Stimulated activated CD8-positive, alpha-beta memory T cell treated with anti-CD3 and anti-CD28 coated beads, Interleukin-15, amount 100 ng/mL, for 4 hours (primary cell): ENCODE measurements at places on chromosomes 7 and 10.

DNA sequence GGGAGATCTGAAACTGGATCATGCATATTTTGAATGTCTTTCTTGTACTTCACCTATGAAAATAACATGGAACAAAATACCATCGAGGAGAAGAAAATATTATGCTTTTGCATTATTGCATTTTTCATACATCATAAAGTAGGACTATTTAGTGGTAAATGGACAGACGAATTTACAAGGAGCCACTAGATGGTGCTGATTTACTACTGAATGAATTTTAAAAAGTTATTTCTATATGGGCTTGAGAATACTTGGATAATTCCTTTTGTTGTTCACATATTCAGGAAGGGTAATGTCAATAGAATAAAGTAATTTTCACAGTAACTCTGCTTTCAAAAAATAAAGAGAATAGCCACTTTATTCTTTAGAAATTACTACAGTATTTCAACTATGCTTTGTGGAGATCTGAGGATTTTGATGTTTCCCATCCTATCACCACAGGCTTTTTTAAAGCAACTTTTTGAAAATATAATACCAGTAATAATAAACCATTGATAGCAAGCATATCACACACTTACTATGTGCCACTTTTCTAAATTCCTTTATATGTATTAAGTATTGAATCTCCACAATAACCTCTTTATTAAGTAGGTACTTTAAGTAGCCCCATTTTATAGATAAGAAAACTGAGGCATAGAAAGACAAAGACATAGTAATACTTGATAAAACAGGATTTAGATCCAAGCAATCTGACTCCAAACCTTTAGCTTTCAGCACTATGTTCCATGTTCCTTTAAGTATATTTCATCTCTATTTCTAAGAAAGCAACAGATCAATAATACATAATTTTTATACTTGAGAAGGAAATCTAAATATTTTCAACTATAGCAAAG is 38.6 kb downstream of the NEBL start:
- no peak for DNase-seq

- no peak for DNase-seq
Measured at GRCh38 chr7:33410266-33410665, 280.9 kb downstream of the BBS9 start.

- no peak for DNase-seq
Measured at GRCh38 chr7:54978364-54979116, 40.3 kb upstream of the EGFR start.

GRCh38 chr10:88113232-88113631 is 249.8 kb downstream of the PTEN start:
- no peak for DNase-seq

DNA sequence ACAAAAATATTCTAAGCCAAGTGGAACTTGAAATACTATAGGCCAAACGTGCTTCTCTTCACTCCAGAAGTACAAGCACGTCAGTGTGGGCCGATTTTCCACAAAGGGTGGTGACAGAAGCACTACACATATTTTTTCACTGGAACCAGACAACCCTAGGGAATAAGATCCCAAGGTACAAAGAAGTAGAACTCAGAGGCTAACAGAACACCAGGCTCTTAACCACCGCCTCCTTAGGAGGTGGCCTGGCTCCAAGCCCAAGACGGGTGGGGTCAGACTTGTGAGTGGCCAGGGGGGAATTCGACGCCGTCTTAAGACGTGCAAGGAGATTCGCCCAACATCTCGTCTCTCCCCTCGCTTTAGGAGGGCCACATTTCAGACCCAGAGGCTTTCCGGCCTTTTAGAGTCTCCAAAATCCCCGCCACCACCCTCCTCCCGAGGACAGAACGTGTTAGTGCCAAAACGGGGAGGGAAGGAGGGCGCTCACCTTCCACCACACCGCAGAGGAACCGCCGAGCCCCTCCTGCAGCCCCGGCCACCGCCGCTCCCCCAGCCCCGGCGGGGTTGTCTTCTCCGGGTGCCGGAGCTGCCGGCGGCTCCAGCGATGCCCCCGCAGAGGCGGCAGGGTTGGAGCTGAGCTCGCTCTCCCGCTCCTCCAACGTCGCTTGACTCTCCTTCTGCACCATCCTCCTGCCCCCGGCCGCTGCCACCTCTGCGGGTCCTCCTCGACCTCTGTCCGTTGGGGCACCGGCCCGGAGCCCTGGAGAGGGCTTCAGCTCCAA is 716 bp downstream of the OGA start:
- no peak for DNase-seq

DNA sequence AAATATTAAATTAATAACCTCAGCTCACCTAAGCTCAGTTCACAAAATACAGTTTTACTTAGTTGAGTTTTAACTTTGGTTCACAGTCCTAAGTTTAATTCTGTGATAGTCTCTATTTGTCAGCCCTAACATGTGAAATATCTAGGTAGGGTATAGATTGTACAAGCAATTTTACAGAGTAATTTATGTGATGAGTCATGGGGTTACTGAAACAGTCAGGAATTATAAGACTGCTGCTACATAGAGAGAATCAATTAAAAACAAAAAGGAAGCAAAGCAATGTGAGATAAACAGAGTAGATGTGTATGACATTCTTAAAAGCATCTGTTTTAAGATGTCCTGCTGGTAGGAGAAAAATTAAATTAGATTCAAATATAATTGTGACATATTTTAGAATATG is 1018.2 kb upstream of the KCND2 start:
- DNase-seq: no peak

DNA sequence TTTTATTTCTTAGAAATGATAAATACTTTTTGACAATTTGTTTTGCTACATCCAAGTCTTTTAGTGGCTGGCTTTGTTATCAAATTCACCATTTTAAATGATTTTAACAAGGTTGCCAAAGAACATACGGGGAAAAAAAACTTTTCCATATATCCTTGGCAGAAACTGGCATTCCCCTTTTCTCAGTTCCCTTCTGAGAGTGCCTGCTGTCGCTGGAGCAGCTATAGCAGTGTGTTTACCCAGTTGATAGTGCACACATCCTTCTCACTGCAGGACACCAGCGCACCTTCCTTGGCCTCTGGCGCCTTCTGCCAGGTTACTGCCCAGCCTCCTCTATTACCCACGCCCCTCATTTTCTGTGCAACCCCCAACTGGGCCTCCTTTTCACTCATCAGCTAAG is 94.1 kb downstream of the ALOX5 start:
- DNase-seq: no peak

GRCh38 chr10:7168414-7168813 is 242.4 kb downstream of the SFMBT2 start:
- no peak for DNase-seq

GRCh38 chr10:20624642-20625041 is 272.5 kb downstream of the NEBL start:
- DNase-seq: no peak

DNA sequence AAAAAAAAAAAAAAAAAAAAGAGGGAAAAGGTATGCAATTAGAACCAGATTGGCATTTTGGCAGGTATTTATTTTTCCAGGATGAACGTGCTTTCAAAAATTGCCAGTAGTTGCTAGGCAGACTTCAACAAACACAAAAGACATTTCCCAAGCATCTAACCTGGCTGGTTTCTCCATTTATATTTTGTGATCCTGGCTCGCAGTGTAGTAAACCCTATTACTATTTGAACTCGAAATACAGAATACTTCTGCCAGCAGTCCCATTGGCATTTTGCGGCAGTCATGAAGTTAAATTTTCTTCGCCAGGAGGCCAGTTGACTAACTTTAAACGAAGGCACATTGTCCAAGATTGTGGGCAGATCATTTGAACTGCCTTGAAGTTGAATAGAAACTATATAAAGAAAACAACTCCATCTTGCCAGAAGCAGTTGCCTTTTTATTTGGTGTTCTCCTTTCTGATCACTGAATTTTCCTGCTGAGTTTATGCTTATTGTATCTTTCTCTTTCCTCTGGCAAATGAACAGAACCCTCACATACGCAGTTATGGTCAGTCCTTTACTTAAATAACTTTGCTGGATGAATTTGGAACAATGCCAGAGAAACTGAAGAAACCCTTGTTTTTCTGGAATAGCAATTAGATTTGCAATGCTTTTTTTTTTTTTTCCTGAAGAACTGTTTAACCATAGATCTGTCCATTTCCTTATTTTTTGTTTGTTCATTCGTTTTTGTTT is 132.9 kb downstream of the BICC1 start:
- DNase-seq: no peak

DNA sequence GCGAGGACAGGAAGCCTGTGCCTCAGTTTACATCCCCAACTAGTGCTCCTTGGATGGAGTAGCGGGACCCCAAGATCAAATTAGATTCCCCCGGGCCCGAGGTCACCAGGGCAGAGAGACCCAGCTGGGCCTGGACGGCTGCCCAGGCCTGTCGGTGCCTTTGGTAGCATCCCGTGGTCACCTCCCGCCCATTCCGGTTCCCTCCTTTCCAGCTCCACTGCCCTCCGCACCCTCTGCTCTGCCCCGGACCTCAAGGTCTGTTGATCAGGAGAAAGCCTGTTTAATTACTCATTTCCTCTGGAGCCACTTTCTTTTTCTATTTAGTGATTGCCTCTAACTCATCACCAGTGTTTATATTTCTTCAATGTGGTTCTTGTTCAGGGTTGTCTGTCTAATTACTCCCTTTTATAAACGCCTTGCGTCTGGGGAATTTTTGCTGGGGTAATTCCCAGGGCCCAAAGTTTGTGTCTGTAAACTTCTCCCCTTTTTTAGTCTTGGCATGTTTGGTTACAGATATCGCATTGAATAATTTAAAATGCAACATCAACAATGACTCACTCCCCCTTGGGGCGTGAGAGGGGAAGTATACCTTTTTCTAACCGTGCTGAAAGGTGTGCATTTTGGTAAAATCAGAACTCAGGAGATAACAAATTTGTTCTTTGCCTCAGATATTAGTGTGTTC is 1.9 kb downstream of the FOXK1 start:
- peak; percentile 28 for DNase-seq

DNA sequence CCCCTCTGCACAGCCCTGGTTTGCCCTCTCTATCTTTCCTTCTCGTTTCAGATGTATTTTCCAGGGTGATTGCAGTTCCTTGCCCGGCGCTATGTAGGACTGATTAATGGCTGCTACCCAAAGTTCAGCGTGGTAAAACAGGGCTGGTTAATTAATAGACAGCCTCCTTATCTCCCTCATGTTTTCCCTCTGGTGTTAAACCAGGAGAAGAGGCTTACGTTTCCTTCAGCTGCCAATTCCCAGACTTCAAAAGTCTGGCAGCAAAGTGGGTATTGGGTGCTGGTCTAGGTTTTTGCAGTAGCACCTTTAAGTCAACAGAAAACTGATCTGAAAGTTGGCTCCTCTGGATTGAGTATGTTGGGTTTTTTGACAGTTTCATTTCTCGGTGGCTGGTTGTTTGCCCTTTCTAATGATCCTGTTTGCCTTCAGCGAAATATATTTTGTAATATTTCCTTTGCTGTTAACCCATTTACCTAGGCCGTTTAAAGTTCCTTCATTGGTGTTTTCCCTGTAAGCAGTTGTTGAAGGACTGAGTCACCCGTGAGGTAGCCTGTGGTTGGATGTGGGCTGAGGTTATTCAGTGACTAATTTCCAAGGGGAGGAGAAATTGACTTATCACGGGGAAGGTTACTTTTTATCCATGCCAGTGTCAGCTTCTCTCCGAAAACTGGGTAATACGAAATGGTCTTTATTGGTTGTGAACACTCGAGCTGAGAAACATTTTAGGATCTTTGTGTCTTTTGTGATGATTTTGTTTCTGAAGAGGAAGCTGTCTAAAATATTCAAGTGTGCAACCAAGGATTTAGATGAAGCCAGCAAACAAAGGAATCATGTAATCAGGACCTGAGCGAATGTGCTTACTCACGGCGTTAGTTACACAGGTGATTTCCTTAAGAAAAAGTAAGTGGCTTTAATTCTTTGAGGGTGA is 257.2 kb downstream of the KIAA1217 start:
- no peak for DNase-seq

DNA sequence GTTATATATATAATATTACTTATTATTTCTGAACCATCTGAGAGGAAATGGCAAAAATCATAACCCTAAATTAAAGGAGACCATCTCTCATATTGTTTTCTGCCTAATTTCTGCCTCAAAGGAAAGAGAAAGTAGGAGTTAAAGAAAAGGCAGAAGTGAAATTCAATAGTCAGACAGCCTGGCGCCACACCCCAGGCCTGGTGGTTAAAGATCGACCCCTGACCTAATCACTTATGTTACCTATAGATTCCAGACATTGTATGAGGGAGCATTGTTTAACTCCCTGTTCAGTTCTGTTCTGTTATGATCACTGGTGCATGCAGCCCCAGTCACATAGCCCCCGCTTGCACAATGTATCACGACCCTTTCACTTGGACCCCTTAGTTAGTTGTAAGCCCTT is 24.9 kb upstream of the CHST3 start:
- no peak for DNase-seq

GRCh38 chr7:44372560-44373417 is 47.4 kb upstream of the CAMK2B start:
- DNase-seq: no peak

- no peak for DNase-seq
Measured at GRCh38 chr7:135761751-135762488, 13.3 kb upstream of the FAM180A start.

DNA sequence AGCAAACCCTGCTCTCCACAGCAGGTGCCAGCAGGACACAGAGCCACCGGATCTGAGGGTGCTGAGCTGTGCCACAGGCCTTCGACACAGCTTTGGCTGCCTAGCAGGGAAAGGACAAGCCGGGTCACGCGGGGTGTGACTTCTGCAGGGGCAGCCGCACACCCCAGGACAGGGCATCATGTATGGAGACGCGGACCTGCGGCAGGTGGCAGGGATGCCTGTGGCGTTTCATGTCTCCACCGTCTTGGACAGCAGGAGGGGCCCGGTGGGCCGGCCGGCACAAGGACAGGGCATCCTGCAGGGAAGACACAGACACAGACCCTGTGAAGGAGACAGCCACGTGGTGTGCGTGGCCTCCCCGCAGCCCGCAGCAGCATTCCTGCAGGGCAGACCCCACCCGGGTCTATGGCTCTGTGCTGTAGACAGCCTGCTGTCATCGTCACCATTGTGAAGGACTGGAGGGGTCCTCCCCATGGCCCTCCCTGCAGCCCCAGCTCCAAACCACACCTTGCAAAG is 109.2 kb downstream of the PDGFA start:
- no peak for DNase-seq

DNA sequence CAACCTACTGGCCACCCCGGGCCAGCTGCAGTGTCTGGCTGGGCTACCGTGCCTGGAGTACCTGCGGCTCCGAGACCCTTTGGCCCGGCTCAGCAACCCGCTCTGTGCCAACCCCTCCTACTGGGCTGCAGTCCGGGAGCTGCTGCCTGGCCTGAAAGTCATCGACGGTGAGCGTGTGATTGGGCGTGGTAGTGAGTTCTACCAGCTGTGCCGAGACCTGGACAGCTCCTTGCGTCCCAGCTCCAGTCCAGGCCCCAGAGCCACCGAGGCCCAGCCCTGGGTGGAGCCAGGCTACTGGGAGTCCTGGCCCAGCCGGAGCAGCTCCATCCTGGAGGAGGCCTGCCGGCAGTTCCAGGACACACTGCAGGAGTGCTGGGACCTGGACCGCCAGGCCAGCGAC is 4.2 kb downstream of the RARRES2 start:
- no peak for DNase-seq

DNA sequence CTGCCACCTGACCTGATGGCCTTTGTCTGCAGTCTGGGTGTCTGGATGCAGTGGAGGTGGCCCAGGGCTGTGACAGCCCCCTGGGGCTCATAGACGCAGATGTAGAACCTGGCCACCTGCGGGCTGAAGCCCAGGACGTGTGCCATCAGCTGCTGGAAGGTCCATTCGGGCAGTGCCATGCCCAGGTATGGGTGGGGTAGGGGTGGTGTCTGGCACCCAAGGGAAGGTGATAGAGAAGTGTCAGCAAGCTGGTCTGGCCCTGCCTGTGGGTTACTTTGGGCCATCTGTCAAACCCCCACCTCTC is 6.1 kb upstream of the ZNF467 start:
- DNase-seq: no peak
